ENCODE measurements at places on chromosomes 13 and 19.

DNA sequence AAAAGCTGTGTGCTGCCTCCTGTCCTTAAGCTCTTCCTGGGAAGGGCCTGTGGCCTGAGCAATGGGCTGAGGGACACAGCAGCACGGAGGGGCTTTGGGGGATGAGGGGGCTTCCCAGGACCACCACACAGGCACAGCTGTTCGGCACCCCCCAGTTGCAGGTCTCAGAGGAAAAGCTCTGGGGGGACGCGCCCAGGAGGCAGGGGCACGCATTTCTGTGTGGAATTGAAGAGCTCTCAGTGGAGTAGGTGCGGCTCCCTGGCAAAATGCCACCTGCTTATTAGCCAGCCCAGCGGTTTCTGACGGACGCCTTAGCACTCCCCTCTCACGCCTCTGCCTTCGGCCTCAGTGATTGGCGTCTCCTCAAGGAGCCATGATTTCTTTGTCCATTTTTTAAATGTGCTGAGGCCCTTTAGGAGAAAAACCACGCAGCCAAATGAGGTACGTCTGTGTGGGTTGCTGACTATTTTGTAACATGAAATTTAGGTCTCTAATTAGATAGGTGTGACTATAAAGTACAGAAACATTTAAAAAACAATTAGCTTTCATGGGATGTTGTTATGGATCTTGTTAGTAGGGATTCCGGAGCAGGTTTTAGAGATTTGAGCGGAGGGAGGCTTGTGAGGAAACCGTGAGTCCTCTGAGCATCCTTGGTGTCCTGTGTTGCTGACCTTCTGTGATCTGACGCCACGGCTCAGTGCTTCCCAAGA, 4.0 kb downstream of the MCF2L start:
- no peak for DNase-seq

DNA sequence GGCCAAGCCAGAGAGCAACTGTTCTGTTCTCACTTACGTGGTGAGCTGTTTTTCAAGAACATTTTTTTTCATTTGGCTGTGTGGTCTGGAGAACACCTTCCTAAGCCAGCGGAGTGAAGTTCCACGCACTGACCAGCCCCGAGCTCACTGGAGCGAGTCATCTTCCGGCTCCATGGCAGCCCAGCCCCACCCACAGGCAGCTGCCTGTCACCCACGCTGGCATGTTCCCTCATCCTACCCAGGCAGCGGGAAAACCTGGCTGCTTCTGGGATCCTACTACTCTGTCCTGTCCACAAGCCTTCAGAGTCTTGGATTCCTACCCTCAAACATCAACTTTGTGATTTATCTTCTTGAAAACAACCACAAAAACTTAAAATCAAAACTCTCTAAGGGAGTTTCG, 76.2 kb downstream of the GGACT start:
- DNase-seq = no peak

- DNase-seq = no peak
Observed at GRCh38 chr13:112761701-112762689, 72.2 kb downstream of the ATP11A start.

DNA sequence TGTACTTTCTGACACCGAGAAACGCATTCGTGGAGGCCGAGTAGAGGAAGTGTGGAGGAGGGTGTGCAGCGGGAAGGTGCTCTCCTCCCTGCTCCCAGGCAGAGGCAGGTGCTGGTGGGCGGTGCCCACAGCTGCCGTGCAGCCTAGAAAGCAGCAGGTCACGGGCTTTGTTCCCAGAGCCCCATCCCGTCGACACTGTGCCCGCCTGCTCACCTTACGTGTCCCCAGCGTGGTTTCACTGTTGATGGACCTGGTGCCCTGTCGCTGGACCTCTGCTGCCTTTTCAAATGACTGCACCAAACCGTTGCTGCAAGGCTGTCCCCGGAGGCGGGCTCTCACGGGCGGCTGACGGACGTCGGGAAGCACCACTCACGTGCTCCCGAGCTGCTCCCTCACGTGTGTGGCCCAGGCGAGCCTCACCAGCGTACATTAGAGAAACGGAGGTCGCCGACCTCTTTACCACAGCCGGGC, 20.8 kb downstream of the PLEKHJ1 start:
- DNase-seq = no peak

DNA sequence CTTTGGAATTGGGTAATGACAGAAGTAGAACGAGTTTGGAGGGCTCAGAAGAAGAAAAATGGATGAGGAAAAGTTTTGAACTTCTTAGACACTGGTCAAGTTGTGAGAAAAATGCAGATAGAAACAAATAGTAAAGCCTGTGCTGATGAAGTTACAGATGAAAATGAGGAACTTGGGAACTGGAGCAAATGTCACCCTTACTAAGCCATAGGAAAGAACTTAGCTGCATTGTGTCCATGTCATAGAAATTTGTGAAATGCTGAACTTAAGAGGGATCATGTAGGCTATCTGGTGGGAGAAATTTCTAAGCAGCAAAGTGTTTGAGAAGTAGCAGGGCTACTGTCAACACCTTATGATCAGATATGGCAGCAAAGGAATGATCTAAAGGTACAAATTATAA, 289.2 kb upstream of the PCDH9 start:
- DNase-seq = no peak

GRCh38 chr13:49429121-49429520, 14.7 kb downstream of the CAB39L start:
- no peak for DNase-seq

GRCh38 chr13:105984236-105984635, 551.2 kb downstream of the EFNB2 start:
- no peak for DNase-seq

- peak; percentile 46 for DNase-seq
Observed at GRCh38 chr13:113029487-113030258, 60.7 kb downstream of the MCF2L start.

- no peak for DNase-seq
Observed at GRCh38 chr19:16698914-16699313, 20.7 kb upstream of the NWD1 start.

GRCh38 chr13:45508776-45509175, 44.0 kb downstream of the COG3 start:
- DNase-seq = no peak

DNA sequence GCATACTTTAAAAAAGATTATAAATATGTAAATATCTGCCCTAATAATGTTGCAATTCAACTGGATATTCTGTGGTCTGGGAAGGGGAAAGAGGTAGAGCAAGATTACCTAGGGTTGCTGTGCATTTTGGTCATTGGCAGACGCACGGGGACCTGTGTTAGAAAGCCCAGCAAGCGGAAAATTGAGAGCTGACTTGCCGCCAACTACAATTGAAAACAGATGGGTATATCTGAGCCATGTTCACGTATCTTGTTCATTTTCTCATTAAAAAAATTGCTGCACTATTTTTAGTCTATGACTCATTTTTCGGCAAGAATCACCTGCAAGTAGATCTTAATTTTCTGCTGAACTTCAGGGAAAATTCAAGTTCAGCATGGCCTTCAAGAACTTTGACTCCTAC, 308.5 kb upstream of the TMTC4 start:
- no peak for DNase-seq

DNA sequence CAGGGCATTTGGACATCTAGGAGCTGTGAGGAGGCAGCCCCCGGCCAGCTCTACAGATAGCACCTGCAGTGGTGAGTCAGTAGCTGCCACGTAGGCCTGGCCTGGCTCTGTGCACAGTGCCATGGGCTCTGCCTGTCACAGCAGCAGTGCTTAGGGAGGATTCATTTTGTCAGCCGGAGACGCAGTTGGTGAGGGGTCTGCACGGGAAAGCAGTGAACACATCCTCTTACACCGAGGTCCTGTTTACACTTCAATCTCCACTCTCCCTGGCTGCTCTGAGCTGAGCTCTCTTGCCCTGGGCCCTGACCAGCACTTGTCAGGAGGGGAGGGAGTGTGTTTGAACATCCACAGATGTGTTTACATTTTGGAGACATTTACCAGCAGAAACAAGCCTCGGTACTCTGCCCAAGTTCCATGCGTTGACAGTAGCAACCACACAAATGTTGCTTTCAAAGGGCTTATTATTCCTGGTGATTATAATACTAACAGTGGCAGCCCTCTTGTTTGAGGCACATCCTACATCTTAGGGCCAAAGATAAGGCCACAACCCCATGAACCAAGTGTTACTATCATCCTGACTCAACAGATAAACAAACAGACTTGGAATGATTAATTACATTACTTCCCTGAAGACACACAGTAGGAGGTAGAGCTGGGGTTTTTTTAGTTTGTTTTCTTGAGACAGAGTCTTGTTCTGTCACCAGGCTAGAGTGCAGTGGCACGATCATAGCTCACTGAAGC, 148.9 kb downstream of the USP12 start:
- DNase-seq = no peak

- no peak for DNase-seq
Observed at GRCh38 chr13:39106216-39107005, 68.2 kb downstream of the NHLRC3 start.

DNA sequence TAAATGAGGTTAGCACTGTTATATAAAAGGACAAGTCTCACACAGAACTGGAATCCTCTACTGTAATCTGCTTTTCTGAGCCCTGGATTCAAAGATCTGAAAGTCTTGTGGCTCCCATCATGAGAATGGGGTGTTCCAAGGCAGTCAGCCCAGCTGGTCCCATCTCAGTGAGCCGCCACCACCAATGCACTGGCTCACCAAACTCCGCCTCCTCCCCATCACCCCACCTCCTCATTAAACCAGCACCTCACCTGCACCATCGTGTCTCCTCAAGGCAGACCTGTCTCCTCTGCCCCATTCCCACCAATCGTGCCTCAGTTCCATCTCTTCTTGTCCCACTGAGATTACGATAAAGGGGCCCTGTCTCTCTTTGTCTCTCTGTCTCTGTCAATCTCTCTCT, 166.7 kb downstream of the USP12 start:
- no peak for DNase-seq

GRCh38 chr13:21218351-21219035, 42.0 kb downstream of the MRPL57 start:
- peak; percentile 38 for DNase-seq

GRCh38 chr13:63409791-63410351, 1994.2 kb upstream of the PCDH20 start:
- DNase-seq = no peak

DNA sequence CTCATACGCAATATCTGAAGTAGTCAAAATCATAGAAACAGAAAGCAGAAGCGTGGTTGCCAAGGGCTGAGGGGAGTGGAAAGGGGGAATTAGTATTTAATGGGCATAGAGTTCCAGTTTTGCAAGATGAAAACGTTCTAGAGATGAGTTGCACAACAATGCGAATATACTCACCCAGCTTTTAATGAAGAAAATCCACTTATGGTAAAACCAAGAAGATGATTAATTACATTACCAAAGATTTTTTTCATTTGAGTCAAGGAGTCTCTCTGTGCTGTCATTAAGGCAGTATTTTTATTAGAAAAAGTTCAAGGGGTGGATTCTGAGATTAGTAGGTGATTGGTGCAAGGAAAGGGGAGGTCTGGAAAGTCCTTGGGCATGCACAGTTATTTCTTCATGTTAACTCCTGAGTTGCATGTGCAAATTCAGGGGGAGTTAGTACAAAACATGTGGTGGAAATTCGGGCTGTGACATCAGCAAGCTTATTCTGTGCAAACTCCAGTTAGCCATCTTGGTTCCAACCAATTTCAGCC, 6.9 kb upstream of the CBY2 start:
- no peak for DNase-seq

- no peak for DNase-seq
Observed at GRCh38 chr13:60645676-60646075, 248.7 kb downstream of the TDRD3 start.

DNA sequence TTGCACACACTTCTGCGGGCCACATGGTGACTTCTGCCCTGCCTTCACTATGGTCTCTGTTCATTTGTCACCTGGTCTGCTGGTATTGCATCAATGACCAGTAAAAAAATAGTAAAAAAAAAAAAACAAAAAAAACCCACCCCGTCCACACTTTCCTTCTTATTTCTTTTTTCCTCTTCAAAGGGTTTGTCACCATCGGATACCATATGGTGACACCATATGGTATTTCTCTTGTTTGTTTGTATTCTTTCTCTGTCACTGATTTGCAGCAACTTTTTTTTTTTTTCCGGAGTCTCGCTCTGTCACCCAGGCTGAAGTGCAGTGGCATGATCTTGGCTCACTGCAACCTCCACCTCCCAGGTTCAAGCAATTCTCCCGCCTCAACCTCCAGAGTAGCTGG, 26.2 kb upstream of the OR7C2 start:
- no peak for DNase-seq

DNA sequence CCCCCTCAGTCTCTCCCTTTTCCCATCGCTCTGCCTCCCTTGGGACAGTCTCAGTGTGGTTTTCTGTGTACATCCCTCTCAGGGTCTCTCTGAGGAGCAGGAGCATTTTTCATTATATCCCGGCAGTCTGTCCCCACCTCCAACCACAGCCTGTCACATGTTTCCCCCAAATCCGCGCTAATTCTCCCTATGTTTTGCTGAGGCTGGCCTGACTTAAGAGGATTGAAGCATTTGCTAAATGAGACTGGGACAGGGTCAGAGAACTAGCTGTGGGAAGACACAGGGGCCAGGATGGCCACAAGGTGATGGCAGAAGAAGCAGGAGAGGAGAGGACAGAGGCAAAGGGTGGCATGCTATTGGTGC, 5.5 kb downstream of the TPRX1 start:
- no peak for DNase-seq

GRCh38 chr19:5955636-5955935, 22.4 kb downstream of the RANBP3 start:
- no peak for DNase-seq

GRCh38 chr13:42592915-42593900, 19.3 kb downstream of the TNFSF11 start:
- DNase-seq = no peak

DNA sequence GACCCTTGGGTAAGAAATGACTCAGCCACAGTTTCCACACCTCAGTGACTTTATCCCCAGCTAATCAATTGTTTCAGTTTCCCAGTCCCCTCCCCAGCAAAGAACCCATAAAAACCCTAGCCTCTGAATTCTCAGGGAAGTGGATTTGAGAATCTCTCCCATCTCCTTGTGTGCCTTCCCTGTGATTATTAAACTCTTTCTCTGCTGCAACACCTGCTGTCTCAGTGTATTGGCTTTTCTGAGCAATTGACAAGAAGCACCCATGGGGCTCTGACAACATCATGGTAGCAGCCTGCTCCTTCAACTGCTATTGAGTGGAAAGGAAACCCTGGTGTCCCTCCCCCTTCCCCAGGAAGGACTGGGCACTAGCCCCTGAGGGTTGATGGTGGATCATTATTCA, 73.7 kb downstream of the UQCRFS1 start:
- DNase-seq = no peak

All from GM19239 (cell line).